ENCODE measurements at places on chromosomes 6 and 20.

GRCh38 chr6:21596145-21596948, 2.8 kb downstream of the SOX4 start:
- peak; percentile 48 for DNase-seq

DNA sequence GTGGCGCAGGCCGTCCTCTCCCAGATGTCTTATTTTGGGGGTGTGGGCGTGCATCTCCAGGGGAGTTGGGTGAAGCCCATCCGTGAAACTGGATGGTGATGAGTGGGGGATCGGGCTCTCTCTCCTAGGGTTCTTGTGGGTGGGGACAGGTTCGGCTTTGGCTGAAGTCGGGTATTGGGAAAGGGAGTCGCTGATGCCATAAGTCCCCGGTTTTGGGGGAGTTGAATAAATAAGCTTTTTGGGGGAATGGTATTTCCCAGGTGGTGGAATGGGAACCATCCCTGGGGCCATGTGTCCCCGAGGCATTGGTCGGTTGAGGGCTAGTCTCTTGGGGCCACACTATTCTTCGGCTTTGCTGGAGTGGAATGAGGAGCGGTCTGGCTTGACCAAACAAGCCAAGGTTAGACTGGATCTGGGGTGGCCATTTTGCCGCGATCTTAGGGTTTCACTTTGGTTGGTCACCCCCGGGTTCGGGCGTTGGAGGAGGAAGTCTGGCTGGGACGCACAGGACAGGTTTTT, 481 bp downstream of the ZNF133 start:
- DNase-seq = no peak

DNA sequence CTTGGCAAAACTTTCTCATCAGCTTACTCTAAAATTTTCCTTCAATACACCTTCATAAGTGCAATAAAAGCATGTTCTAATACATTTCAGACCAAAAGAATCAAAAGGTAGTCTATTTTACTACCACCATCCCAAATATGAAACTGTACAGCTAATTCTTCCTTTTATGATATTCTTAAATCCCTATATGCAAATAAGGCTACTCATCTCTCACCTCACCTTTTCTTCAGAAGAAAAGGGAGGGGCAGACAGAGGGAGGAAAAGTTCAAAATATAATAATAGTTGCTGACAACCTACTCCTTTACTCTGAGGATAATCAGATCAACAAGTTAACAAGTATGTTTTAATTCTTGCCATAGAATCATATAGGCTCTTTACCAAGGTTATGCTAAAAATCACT, 7.4 kb downstream of the C6orf120 start:
- DNase-seq = no peak

GRCh38 chr20:23334111-23334510, 16.5 kb upstream of the NXT1 start:
- DNase-seq = no peak

GRCh38 chr6:63263444-63263843, 52.2 kb downstream of the FKBP1C start:
- no peak for DNase-seq

GRCh38 chr20:38883081-38883980, 42.9 kb upstream of the FAM83D start:
- peak; percentile 41 for DNase-seq

GRCh38 chr6:19142275-19142674, 694.9 kb upstream of the ID4 start:
- no peak for DNase-seq

- DNase-seq = no peak
These were observed 183.3 kb downstream of the EDN1 start for GRCh38 chr6:12473494-12473893.

GRCh38 chr6:154709621-154710020, 23.6 kb upstream of the SCAF8 start:
- DNase-seq = no peak

- no peak for DNase-seq
These were observed 435.5 kb upstream of the NRSN1 start for GRCh38 chr6:23690453-23691049.

DNA sequence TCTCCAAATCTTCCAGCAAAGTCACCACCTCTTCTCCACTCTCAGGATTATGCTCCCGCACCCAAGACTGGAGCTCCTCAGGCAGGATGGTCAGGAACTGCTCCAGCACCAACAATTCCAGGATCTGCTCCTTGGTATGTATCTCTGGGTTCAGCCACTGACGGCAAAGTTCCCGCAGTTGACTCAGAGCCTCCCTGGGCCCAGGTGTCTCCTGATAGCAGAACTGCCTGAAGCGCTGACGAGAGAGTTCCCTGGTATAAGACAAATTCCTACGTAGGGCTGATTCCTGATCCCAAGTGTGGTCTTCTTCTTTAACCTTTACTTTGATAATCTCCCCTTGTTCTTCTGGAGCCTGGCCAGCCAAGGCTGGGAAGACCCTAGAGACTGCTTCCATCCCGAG, 60.6 kb downstream of the GPX5 start:
- no peak for DNase-seq

DNA sequence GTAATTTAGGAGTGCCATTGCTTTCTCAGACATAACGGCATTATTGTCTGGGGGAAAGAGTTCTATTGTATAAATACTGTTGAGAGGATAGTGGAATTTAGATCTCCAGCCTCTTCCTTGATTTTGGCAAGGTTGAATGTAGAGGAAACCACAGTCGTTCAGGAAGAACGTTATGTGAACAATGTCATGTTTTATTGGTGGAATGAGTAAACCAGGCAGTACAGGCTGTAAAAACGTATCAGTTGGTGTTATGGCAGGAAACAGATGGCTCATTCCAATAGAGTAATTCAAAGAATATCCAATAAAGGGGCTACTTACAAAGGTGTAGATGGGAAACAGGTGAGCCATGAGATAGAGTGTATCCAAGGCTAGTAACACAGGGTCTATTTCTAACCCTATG, 123.6 kb upstream of the SLC35B3 start:
- DNase-seq = no peak

GRCh38 chr6:99905209-99906106, 88.6 kb downstream of the MCHR2 start:
- no peak for DNase-seq

Data from natural killer cell (primary cell).